ENCODE measurements at places on chromosomes 1 and 21.

DNA sequence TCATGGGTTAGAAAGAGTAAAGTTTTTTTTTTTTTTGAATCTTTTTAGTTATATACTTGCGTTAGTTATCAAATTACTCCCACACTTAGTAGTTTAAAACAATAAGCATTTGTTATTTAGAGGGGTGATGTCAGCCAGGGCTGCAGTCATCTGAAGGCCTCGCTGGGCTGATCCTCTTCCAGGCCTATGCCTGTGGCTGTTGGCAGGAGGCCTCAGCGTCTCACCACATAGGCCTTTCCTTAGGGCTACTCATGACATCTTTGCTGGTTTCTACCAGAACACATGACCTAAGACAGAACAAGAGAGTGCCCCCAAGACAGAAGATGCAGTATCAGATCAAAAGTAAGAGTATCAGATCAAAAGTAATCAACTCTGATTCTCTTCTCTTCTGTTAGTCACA lies 167.4 kb downstream of the HHAT start:
- peak; percentile 27 for DNase-seq

DNA sequence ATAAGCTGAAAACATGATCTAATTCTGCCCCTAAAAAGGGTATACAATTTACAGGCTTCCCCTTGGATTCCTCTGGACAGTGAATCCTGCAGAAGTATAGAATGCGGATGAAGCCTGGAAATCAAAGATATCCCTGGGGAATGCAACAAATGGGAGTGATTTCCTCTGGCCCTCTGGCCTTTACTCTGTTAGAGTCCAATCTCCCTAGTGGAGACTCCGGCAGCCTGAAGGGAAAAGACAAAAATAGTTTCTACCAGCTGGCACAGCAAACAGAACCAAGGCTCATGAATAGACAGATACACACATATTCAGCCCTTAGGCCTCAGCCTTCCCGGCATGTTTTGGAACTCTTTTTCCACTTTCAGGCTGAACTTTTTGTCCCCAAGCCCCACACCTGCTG lies 3.9 kb upstream of the LRRC52 start:
- no peak for DNase-seq

DNA sequence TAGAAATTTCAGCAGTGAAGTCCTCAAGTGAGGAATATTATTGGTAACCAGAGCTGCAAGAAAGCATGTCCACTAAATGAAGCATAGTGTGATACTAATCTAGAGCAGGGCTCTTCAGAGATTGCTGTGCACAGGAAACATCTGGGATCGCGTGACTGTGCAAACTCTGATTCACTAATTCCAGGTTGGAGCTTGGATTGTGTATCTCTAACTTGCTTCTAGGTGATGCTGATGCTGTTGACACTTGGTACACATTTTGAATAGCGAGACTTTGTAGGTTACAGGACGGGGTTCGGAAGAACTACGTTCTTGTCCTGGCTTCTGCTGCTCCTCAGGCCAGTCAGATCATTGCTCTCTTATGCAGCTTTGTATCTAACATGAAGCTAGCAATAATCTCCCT lies 66.5 kb downstream of the PRRX1 start:
- DNase-seq, result no peak

DNA sequence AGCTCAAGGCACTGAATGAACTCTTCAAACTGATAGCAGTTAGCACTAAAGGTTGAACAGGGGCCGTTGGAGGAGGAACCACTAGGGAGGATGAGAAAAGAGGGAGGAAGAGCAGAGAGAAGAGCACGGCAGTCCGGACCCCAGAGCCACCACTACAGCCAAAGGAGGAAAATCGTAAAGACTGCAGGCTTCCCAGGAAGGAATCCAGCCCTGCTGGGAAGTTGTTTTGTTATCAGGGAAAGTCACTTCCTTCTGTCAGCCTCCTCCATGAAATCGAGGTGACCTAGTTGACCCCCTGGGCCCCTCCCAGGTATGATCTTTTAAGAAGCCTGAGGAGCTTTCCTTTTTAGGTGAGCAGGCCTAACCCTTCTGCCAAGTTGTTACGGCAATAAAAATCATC lies 88.2 kb downstream of the PBX1 start:
- DNase-seq, result no peak

DNA sequence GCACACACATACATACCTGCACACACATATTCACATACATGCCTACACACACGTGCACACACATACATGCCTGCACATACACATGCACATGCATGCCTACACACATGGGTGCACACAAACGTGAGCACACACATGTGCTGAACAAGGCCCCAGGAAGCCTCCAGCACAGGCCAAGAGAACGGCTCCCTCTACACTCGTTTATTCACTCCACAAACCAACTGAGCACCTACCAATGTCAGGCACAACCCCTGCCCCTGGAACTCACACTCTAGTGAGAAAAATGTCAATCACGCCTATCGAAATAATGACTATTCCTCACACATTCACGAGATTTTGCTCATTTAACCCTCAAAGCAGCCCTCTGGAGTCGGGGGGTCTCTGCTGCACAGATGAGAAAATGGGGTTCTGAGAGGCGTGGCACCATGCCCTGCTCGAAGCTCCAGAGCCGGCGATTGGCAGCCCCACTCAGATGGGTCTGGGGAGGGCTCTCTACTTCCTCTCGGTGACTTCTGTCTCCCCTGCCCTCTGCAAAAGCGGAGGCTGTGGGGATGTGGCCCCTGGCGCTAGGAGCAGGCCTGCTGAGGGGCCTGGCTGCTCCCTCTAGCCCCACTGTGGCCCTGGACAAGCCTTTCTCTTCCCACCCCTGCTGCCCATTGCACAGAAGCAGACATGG lies 90.2 kb upstream of the RUNX3 start:
- DNase-seq, result no peak

DNA sequence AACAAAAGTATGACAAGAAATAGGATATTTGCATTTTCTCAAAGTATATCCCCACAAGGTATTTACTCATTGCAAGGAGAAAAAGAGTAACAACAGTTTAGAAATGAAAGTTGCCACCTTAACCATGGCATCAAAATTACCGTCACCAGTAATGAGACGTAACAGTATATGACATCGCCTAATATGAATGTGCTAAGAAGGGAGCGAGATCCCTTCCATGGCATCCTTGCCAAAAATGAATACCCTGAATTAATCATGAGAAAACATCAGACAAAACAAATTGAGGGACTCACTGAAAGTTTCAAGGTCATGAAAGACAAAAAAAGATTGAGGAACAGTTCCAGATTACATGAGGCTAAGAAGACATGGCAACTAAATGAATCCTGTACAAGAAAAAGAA lies 78.9 kb upstream of the MROH9 start:
- DNase-seq, result no peak

GRCh38 chr1:208066583-208066982 lies 155.7 kb upstream of the CD34 start:
- DNase-seq, result no peak

GRCh38 chr21:41121785-41122415 lies 46.1 kb upstream of the BACE2 start:
- peak; percentile 79 for DNase-seq

- DNase-seq, result no peak
Observed at GRCh38 chr1:158248118-158248517, 6.1 kb upstream of the CD1A start.

DNA sequence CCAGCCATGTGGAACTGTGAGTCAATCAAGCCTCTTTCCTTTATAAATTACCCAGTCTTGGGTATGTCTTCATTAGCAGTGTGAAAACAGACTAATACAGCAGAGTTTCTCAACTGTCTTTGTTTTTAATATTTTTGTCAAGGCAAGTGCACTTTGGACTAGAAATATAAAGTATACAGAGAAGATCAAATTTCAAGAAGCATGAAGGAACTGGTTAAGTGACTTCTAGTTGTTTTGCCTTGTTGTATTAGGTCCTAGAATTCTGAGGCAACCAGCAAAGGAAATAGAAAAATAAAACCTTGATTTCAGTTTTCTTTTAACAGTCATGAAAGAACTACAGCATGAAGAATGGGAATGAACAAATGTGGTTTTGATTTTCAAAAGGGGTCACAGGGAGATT lies 131.1 kb upstream of the PTGFR start:
- no peak for DNase-seq

- DNase-seq, result no peak
Observed at GRCh38 chr1:207217778-207218511, 103.5 kb upstream of the CD55 start.

DNA sequence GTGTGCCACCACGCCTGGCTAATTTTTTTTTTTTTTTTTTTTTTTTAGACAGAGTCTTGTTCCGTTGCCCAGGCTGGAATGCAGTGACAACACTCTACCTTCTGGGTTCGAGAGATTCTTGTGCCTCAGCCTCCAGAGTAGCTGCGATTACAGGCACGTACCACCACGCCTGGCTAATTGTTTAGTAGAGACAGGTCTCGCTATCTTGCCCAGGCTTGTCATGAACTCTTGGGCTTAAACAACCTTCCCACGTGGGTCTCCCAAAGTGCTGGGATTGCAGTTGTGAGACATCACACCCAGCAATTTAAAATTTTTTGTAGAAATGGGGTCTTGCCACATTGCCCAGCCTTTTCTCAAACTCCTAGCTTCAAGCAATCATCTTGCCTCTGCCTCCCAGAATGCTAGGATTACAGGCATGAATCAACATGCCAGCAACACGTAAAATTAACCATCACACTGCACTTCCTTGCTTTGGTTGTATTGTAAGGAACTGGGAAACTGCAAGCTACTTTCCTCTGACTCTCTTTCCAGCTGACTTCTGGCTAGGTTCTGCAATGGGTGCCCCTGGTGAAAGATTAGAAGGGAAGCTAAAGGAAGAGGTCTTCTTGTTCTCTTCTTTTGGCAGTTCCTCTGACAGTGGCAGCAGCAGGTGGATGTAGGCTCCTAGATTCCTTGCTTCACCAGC lies 13.9 kb upstream of the IL6R start:
- no peak for DNase-seq

- no peak for DNase-seq
Observed at GRCh38 chr1:39721664-39722063, 17.0 kb upstream of the PPIE start.

DNA sequence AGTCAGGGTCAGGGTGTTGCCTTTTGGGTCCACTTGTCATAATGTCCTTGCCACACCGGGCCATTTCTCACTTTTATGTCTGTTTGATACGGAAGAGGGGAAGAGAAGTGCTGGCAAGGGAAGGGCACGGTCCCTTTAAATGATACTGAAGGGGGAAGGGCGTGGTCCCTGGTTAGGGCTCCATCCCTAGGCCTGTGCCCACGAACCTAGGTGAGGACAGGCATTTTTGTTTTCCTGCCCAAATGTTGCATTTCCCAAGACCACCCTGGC lies 25.2 kb downstream of the B3GALT5 start:
- DNase-seq, result no peak

- DNase-seq, result peak; percentile 74
Observed at GRCh38 chr1:109877317-109877771, 33.3 kb upstream of the CSF1 start.

DNA sequence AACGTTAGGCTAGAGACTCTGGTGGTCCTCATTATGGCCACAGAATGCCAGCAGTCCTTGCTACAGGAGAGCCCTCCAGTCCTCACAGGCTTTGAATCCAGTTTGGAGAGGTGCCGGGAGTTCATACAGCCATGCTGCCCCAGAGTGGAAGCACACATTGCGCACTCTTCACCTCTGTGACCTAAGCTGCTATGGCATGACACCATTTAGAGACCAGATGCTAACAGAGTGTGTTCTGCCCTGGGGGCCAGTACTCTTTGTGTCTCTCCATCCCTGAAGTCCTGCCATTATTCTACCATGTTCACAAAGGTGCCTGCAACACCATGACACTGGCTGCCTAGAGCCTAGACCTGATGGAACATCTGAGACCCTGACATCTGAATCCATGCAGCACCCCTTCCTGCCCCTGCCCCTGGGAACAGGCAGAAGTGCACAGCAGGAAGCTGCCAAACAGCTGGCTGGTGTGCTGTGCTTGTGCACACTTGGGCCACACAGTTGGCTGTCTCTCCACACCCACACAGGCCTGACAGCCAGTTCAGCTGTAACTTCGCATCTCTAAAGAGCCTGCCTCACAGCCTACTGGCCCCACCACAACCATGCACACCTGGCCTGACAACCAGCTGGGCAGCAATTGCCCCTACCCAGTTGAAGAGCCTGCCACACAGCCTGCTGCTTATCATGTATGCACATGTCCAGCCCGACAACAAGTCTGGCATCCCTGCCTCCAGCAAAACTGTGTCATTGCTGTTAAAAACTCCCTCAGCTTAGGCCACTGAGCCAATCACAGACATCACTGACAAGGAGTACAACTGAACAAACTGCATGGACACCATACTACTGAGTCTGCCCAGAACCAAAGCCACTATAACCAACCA lies 49.1 kb downstream of the MCOLN2 start:
- no peak for DNase-seq

GRCh38 chr1:94726981-94727685 lies 93.0 kb upstream of the SLC44A3 start:
- no peak for DNase-seq

DNA sequence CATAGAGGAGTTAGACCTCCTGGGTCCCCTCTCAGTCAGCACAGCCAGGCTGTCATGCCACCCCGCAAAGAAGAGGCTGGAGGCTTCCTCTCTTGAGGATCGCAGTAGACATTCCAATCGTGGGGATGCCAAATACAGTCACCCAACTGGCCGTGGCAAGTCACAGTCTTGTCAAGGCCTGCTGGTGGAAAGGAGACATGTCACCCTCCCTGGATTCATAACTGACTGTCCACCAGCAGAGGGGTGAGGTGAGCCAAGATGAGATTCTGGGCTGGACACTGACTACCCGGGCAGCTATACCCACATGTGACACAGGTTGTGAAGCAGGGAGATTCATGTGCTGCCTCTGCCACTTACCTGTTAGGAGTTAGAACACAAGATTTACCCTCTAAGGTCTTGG lies 123.5 kb upstream of the NGF start:
- no peak for DNase-seq

GRCh38 chr21:34544032-34544496 lies 32.1 kb upstream of the KCNE1 start:
- peak; percentile 36 for DNase-seq

GRCh38 chr1:31799895-31800673 lies 15.7 kb downstream of the SPOCD1 start:
- DNase-seq, result no peak

- DNase-seq, result no peak
Observed at GRCh38 chr1:204335533-204335932, 24.2 kb downstream of the PLEKHA6 start.

- DNase-seq, result no peak
Observed at GRCh38 chr1:77940921-77941570, 37.8 kb downstream of the FUBP1 start.

GRCh38 chr1:12180315-12180714 lies 13.5 kb downstream of the TNFRSF1B start:
- peak; percentile 69 for DNase-seq

- DNase-seq, result no peak
Observed at GRCh38 chr1:91537281-91537986, 36.8 kb downstream of the CDC7 start.

GRCh38 chr1:225763716-225764548 lies 13.7 kb upstream of the SRP9 start:
- DNase-seq, result no peak

Data from left ventricle myocardium inferior (tissue), 1 donor.